ENCODE measurements at places on chromosomes 3 and 15.

DNA sequence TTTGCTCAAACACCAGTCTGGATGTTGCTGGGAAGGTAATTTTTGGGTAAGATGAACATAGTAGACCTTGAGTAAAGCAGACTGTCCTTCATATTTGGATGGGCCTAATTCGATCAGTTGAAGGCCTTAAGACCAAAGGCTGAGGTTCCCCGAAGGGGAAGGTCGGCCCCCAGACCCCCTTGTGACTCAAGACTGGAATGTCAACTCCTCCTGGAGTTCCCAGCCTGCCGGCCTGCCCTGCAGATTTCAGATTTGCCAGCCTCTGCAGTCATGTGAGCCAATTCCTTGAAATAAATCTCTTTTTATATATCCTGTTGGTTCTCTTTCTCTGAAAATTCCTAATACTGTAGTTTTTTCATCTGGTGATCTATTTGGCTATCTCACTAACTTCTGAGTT lies 146.5 kb downstream of the APBA2 start:
- no peak for DNase-seq

GRCh38 chr3:136862617-136863322 lies 762 bp downstream of the NCK1 start:
- DNase-seq = peak; percentile 17

- no peak for DNase-seq
These were observed 33.3 kb downstream of the CMTM6 start for GRCh38 chr3:32469151-32469874.

GRCh38 chr3:38473229-38473628 lies 19.5 kb downstream of the ACVR2B start:
- DNase-seq = no peak

GRCh38 chr3:181730316-181730715 lies 18.6 kb downstream of the SOX2 start:
- DNase-seq = no peak

- no peak for DNase-seq
These were observed 182.0 kb downstream of the STT3B start for GRCh38 chr3:31714495-31715280.

GRCh38 chr3:134822090-134822489 lies 27.0 kb downstream of the EPHB1 start:
- DNase-seq = no peak

DNA sequence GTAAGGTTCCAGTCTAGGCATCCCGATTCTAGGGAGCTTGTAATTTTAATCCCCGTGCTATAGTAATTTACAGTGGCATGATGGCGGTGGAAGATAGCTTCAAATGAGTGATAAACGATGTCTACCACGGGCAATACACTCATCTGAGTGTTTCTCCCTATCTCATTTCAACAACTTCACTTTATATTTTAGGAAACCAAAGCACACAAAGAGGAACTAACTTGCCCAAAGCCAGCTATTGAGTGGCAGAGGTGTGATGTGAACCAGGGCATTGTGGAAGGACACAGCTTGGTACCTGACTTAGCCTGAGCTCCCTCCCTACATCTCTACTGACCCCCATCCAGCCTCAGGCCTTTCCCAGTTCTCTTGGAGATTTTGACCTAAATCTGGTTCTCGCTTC lies 16.9 kb upstream of the FILIP1L start:
- no peak for DNase-seq

- no peak for DNase-seq
These were observed 78.5 kb upstream of the CHD2 start for GRCh38 chr15:92821491-92822116.

DNA sequence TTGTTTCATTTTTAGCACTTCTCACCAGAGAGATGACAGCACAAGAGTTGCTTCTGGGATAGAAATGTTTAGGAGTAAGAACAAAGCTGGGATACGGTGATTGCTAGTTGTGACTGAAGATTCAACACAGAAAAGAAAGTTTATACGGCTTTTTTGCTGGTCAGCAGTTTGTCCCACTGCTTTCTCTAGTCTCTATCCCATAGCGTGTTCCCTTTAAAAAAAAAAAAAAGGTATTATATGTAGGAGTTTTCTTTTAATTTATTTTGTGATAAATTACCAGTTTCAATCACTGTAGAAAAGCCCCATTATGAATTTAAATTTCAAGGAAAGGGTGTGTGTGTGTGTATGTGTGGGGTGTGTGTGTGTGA lies 48.0 kb downstream of the PGPEP1L start:
- DNase-seq = no peak

- no peak for DNase-seq
These were observed 8.0 kb upstream of the SLC22A13 start for GRCh38 chr3:38257583-38257982.

DNA sequence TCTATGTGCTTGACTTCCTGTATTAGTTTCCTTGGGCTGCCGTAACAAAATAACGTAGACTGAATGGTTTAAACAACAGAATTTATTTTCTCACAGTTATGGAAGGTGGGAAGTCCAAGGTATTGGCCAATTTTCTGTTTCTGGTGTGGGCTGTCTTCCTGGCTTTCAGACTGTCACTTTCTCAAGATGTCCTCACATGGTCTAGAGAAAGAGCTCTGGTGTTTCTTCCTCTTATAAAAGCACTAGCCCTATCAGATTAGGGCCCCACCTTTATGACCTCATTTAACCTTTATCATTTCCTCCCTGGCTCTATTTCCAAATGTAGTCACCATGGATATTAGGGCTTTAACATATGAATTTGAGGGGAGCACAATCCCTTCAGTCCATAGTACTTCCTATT lies 54.6 kb downstream of the SPRED1 start:
- DNase-seq = no peak

- peak; percentile 70 for DNase-seq
These were observed 256.6 kb upstream of the ROPN1 start for GRCh38 chr3:124248471-124249028.

- DNase-seq = peak; percentile 45
These were observed 244.9 kb downstream of the FAM43A start for GRCh38 chr3:194930377-194931204.

GRCh38 chr15:74264081-74264501 lies 28.0 kb downstream of the CCDC33 start:
- no peak for DNase-seq

DNA sequence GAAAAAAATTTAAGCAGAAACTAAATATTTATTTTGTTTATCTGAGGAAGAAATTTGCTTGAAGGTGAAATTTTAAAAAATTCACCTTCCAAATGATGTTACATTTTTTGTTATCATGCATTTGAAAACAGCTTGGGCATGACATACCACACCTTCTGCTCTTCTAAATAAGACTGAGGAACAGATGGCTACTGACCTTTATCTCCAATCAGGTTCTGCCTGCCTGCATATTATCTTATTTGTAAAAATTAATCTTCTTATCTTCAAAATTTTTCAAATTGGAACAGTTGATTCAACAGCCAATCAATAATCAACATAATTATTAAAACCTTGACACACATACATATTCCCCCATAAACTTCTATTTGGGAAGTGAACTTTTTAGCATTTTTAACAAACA lies 641.8 kb upstream of the ZNF385D start:
- DNase-seq = no peak

GRCh38 chr3:188407158-188407880 lies 253.4 kb downstream of the LPP start:
- DNase-seq = peak; percentile 59

DNA sequence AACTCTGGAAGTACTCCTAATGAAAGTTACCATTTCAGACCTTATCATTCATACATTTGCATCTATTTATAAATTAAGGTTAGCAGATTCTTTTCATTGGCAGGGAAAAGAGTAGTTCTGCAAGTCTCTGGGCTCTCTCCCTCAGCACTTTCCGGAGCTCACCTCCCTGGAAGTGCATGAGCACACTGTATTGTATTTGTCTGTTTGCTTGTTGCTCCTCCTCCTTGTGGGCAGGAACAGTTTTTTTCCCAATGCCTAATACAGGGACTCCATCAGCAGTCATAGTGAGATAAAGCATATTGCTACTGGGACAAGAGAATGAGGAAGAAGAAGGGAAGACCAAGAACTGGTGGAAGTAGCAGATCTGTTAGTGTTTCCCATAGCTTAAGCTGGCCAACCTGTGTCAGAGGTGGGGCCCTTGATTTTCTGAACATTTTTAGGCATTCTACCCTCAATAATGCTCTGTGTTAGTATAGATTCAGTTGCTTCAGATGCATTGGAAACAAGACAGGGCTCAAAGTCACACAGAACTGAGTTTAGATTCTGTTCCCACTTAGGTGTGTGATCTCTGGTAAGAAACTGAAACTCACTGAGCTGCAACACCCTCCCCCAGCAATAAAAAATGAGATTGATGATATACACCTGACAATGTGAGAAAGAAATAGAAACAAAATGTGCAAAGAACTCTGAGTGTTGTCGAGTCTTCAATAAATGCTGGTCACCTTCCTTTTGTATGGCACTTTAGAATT lies 407.8 kb downstream of the TUSC7 start:
- no peak for DNase-seq

DNA sequence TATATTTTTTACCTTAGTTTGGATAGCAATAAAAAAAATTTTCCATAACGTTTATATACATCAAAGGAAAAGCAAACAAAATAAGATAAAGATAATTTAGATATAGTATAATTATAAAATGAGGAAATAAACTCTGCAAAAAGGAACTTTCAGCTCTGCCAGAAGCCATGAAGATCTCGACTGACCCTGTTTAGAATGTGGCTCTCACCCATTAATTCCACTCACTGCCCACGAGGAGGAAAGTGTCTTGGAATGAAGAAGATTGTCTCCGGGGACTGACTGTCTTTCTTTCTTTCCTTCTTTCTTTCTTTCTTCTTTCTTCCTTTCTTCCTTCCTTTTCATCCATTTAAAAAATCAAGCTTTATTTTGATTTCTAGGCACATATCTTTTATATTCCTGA lies 20.1 kb upstream of the PRR20G start:
- no peak for DNase-seq

DNA sequence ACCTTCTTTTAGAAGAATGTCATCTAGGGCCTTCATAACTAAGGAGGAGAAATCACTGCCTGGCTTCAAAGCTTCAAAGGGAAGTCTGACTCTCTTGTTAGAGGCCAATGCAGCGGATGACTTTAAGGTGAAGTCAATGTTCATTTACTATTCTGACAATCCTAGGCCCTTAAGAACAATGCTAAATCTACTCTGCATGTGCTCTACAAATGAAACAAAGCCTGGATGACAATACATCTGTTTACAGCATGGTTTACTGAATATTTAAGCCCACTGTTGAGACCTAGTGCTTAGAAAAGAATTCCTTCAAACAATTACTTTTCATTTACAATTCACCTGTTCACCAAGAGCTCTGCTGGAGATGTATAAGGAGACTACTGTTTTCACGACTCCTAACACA lies 160.4 kb upstream of the EPHA3 start:
- DNase-seq = no peak

DNA sequence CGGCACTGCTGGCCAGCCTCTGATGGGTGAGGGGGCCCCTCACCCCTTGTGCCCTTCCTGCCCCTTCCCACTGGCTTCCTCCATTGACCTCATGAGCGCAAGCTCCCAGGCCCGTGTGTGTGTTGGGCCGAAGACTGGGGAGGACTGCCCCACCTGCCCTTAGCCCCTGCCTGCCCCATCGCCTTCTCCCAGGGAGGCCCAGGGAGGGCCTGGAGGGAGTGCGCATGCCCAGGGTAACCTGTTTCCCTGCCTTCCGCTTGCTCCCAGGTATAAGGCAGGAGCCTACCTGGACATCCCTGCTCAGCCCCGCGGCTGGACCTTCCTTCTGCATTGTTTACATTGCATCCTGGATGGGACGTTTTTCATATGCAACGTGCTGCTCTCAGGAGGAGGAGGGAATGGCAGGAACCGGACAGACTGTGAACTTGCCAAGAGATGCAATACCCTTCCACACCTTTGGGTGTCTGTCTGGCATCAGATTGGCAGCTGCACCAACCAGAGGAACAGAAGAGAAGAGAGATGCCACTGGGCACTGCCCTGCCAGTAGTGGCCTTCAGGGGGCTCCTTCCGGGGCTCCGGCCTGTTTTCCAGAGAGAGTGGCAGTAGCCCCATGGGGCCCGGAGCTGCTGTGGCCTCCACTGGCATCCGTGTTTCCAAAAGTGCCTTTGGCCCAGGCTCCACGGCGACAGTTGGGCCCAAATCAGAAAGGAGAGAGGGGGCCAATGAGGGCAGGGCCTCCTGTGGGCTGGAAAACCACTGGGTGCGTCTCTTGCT lies 8.8 kb downstream of the DLL4 start:
- no peak for DNase-seq

- no peak for DNase-seq
These were observed 105.0 kb downstream of the BDH1 start for GRCh38 chr3:197450810-197451209.

DNA sequence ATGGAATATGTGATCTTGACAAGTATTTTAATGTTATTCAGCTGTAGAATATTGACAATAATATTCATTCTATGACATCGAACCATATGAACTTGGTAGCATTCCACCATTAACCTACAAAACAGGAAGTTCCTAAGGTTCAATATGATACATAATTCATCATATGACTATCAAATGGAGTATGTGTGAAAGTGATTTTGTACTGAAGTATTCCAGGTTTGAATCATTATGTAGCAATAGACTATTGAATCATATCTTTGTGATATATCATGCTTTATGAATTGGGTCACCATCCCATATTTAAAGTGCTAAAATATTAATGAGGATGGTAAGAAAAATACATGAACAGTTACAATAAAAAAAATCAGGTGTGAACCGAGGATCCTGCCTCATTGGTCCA lies 95.1 kb downstream of the TP63 start:
- no peak for DNase-seq

DNA sequence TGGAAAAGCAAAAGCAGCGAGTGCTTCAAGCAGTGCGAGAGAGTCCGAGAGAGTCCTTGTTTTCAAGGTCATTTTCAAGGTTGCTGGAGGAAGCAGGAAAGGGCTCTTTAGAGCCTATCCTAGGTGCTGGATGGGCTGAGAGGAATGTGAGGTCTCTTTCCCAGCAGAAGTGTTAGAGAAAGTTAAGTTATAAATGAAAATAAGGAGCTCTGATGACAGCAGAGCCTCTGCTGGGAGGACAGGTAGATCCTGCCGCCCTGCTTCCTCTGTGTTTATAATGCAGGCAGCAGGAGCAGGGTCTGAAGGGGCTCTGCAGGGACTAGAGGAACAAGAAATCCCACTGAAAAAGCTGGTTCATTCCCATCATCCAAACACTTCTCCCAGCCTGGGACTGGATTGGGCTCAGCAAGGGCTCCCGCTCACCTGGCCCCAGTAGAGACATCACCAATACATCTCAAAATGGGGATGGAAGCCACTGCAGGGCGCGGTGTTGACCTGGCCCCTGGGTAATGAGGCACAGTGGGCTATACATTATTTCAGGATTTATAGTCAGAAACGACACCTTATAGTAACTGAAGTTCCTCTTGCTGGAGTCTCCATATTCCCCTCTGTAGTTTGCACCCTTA lies 41.5 kb upstream of the RAB6B start:
- DNase-seq = no peak

Measured in GM04504 (cell line).